Central memory CD4-positive, alpha-beta T cell (primary cell): ENCODE measurements at places on chromosomes 6 and 20.
A peak's percentile ranks its signal among the peaks of the same experiment; 100 is the strongest.

DNA sequence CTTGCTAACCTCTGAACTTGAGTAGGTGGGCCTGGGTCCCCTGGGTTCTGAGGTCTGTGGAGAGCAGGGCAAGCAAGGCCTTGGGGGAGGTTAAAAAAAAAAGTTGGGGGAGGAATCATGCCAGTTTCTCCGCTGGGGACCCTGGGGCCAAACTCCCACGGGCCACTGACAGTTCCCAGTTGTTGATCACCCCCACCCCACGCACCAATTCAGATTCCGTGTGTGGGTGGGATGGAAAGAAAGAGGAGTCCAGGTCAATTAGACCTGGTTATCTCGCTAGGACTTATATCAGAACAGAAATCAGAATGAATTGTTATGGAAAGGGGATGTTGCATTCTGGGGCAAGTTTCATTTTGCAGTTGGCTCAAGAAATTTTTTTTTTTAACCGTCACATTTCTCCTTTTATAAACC, 46.7 kb upstream of the SUPT3H start:
- no peak for DNase-seq

DNA sequence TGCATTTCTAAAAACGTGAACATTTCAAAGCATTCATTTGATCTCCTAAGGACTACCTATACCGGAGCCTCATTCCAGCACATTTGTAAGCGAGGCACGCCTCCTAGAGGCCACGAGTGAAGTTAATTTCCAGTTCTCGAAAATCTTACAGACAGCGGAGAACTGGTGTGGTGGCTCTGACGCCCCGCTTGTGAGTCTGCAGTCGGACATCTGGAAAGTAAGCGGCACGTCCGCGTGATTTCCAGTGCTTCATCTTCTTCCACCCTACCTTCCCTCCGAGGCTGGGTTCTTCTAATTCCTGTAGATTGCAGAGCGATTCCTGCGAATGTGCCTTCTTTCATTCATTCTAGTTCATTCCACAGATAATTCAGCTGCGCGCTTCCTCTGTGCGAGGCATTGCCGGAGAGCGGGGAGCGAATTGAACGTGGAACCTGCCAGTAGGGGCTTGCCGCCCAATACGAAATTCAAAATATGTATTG, 810 bp upstream of the PRIM2 start:
- DNase-seq: peak; percentile 80

GRCh38 chr6:139017227-139017626, 11.3 kb upstream of the ABRACL start:
- no peak for DNase-seq

- no peak for DNase-seq
These were observed 23.6 kb upstream of the ANKRD60 start for GRCh38 chr20:58251979-58252591.

DNA sequence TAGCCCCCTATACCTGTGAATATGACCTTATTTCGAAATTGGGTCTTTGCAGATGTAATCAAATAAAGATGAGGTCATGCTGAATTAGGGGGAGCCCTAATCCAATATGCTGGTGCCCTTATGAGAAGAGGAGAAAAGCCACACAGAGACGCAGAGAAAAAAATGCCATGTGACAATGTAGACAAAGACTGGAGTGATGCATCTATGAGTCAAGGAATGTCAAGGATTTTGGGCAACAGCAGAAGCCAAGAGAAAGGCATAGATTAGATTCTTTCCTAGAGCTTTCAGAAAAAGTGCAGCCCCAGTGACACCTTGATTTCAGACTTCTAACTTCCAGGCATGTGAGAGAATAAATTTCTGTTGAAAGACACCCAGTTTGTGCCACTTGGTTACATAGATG, 47.4 kb upstream of the HS3ST5 start:
- no peak for DNase-seq

DNA sequence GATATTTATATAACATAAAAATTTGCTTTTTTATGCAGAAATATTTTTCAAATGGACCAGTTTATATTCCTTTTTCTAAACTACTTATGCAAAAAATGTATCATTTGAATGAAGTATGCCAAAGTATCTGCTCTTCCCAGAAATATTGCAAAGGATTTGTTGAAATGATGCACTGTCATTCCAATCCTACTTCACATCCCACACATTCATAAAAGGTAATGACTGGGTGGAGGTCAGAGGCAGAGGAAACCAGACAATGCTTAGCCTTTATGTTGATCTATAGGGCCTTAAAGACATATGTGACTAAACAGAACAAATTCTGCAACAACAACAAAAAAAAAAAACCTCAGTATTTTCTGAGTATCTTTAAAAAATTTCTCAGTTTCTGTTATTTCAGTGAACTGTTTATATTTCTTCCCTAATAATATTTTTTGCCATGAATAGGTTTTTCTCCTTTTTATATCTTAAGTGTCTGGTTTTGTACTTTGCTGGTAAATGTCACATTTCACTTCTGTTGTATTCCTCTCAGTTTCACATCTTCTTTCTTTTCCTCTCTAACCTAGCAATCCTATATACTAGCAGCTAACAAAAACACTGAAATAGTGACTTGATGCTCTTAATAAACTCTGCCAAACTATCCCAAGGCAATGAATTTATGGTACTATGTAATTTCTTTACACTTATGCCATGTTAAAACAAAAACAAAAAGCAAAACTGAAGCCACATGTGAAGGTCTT, 374.1 kb downstream of the BCKDHB start:
- no peak for DNase-seq

DNA sequence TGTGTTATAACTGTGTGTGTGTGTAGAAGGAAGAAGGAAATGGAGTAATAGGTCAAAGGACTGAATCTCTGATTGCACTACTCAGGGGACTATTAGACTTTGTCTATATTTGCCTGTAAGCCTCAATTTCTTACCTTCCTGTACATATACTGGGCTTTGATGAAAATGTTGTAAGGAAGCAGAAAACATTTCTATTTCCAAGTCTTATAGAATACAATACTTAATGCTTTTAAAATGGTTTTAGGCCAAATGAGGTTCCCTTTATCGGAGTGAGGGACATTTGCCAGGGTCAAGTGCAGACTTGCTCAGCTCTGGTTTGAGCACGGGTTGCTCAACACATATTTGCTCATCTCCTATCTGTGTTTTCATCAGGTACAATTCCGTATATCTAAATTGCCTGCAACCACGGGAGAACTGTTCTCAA, 28.3 kb downstream of the MEP1A start:
- no peak for DNase-seq

DNA sequence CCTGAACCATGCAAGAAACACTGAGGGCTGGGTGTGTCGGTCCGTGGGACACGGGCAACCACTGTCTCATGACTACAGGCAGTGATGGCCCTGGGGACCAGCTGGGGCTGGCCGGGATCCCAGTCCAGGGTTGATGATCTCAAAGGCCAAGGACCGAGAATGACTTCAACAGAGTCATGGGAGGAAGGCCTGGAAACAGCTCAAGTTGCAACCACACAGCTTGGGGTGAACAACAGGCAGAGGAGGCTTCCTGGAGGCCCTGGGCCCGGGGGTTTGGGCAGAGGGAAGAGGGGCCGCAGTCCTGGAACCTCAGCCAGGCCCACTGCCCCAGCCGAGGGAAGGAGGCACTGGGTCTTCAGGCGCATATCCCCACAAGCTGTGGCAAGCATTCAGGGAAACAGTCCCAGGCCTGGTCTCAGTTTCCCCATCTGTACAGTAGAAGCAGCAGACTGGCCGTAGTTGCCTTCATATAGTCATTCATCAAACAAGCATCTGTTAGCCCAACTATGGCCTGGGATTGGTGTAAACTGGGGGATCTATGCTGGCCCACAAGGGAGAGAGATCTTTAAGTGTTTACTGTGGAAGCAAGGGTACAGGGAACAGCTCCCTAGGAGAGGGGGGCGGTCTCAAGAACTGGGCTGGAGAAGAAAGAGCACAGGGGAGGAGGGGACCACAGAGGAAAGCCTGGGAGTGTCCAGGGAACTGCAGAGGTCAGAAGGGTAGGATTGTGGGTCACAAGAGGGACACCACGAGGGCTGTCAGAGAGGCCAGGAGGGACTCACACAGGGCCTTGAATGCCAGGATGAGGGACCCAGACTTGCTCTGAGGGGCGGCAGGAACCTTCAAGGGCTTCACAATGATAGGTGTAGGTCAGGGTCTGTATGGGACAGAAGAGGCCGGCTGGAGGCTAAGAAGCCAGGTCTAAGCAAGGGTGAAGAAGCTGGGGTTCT, 2.1 kb downstream of the MYL9 start:
- no peak for DNase-seq
